Stomach (tissue), 19 donors: ENCODE measurements at places on chromosomes 16 and 17. TPM values are rescaled to one million over a fixed set of nuclear protein-coding genes. Genes with fewer than 3 reads are reported as not detected.

GRCh38 chr17:1727258-1727789, 2.8 kb downstream of the WDR81 start:
- H3K36me3 ChIP-seq, result peaks cover 62% of the 10 kb centered on the region
- peaks cover 77% of the 10 kb centered on the region for H3K4me1 ChIP-seq
- no peaks in the 10 kb centered on the region for H3K27me3 ChIP-seq
- DNase-seq, result no peak
- no peak overlapping the region for H3K4me3 ChIP-seq

DNA sequence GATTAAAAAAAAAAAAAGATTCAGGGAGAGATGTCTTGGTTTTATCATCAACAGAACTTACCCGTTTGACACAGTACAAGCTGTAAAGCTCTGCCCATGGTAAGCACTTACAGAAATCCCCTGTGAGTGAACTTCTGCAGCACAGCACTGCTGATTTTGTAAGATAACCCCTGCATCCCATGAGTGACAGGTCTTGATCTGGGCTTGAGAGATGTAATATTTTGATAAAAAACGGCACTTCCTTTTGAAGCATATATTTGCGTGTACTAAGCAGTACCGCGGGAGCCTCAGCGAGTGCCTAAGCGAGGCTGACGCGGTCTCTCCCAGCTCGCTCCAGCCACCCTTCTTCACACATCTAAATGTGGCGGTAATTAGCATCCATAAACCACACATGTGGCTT, 50.5 kb downstream of the IKZF3 start:
- no peaks in the 10 kb centered on the region for H3K27me3 ChIP-seq
- no peak overlapping the region for H3K27ac ChIP-seq
- H3K36me3 ChIP-seq, result no peaks in the 10 kb centered on the region

- H3K27me3 ChIP-seq, result peaks cover 4% of the 10 kb centered on the region
- DNase-seq, result no peak
- H3K4me1 ChIP-seq, result no peaks in the 10 kb centered on the region
- H3K27ac ChIP-seq, result no peak overlapping the region
- no peaks in the 10 kb centered on the region for H3K36me3 ChIP-seq
These were observed 6.2 kb upstream of the MYOCD start for GRCh38 chr17:12659500-12659899.

- DNase-seq, result peak; percentile 53
- H3K27ac ChIP-seq, result peak overlapping the region; percentile 71
- H3K36me3 ChIP-seq, result no peaks in the 10 kb centered on the region
- no peaks in the 10 kb centered on the region for H3K27me3 ChIP-seq
- H3K4me1 ChIP-seq, result peaks cover 63% of the 10 kb centered on the region
These were observed 38.2 kb downstream of the TK2 start for GRCh38 chr16:66511602-66512271.

DNA sequence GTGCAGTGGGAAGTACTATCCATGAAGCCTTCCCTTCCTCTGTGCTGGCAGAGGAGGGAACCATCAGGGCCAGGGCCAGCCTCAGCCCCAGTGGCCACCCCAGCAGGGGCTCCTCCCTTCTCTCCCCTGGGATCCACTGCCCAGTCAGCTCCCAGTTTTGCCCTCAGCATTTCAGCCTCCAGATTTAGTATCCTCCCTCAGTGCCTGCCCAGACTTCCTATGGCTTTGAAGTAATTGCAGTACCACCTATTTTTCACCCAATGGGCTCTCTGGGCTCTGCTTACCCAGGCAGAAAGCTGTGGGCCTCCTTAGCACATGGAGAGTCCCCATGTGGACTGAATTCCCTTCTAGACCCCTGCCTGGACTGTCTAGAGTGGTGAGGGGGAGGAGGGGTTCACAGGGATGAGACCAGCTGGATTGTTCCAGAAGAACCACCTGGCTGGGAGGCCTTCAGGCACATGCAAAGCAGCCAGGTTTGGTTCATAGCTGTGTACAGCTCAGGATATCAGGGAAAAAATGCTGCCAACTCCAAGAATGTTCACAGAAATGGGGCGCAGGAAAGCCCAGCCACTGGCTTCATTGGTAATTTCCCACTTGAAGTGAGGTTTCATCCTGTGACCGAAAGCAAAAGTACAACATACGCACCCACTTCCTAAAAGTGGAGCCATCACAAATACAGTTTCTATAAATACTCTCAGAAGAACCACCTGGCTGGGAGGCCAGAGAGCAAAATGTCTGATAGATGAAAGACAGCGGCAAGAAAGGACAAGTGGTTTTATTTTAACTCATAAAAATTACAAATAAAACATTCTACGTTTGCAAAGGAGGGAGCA, 15.2 kb upstream of the HERPUD1 start:
- no peaks in the 10 kb centered on the region for H3K27me3 ChIP-seq
- H3K27ac ChIP-seq, result peak overlapping the region; percentile 79
- H3K4me3 ChIP-seq, result no peak overlapping the region
- peak; percentile 48 for DNase-seq
- peaks cover 53% of the 10 kb centered on the region for H3K4me1 ChIP-seq

Gene CNGB1
- 18.0 TPM for total RNA-seq

DNA sequence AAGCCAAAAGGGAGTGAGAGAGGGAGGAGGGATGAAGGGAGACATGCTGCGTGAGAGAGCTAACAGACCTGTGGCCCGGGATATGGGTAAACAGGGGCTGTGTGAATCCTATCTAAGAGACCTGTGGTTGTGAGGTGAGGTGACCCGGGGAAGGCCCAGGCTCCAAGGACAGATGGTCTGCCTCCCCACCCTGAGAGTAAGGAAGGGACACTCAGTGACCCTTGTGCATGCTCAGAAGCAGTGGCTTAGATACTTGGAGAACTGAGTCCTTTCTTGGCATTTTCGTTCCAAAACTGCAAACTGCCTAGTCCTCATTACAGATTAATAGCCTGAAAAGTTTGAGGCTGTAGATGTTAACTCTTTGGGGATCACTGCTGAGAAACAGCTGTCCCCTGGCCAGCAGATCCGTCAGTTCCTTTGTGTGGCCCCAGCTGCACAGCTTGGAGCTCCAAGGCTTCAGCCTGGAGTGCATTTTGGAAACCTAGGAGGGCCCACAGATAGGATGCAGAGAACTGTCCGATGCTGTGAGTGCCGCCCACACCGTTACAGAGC, 121.6 kb downstream of the SMG6 start:
- H3K4me3 ChIP-seq, result no peak overlapping the region
- no peak for DNase-seq
- peaks cover 45% of the 10 kb centered on the region for H3K4me1 ChIP-seq
- H3K27ac ChIP-seq, result peak overlapping the region; percentile 77
- peaks cover 37% of the 10 kb centered on the region for H3K36me3 ChIP-seq
- H3K27me3 ChIP-seq, result no peaks in the 10 kb centered on the region

- H3K27me3 ChIP-seq, result no peaks in the 10 kb centered on the region
- no peak overlapping the region for H3K27ac ChIP-seq
- peak; percentile 50 for DNase-seq
- H3K4me3 ChIP-seq, result no peak overlapping the region
- H3K4me1 ChIP-seq, result peaks cover 3% of the 10 kb centered on the region
These were observed 25.6 kb downstream of the WIPI1 start for GRCh38 chr17:68431661-68432071.

- DNase-seq, result no peak
- no peaks in the 10 kb centered on the region for H3K27me3 ChIP-seq
- no peak overlapping the region for H3K4me3 ChIP-seq
- peaks cover 78% of the 10 kb centered on the region for H3K4me1 ChIP-seq
- H3K27ac ChIP-seq, result no peak overlapping the region
These were observed 33.8 kb downstream of the EPN2 start for GRCh38 chr17:19270704-19271611.

DNA sequence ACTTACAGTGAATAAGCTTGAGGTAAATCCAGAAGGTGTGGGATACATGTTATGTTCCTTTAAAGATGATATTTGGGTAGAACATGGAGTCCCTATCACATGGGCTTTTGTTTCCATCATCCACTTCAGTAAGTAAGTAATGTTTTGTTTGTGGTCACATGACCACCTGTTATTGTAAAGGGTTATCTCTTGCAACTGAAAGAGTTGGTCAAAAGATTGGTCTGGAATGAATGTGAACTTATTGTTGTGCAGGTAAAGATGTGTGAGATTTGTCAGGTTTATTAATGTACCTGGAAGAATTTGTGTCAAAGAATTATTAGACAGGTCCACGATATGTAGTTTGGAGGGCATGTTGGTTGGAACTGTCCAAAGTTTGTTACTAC, 1.6 kb downstream of the OMG start:
- H3K27me3 ChIP-seq, result no peaks in the 10 kb centered on the region
- H3K4me1 ChIP-seq, result no peaks in the 10 kb centered on the region
- H3K27ac ChIP-seq, result no peak overlapping the region
- DNase-seq, result no peak
- H3K36me3 ChIP-seq, result no peaks in the 10 kb centered on the region

DNA sequence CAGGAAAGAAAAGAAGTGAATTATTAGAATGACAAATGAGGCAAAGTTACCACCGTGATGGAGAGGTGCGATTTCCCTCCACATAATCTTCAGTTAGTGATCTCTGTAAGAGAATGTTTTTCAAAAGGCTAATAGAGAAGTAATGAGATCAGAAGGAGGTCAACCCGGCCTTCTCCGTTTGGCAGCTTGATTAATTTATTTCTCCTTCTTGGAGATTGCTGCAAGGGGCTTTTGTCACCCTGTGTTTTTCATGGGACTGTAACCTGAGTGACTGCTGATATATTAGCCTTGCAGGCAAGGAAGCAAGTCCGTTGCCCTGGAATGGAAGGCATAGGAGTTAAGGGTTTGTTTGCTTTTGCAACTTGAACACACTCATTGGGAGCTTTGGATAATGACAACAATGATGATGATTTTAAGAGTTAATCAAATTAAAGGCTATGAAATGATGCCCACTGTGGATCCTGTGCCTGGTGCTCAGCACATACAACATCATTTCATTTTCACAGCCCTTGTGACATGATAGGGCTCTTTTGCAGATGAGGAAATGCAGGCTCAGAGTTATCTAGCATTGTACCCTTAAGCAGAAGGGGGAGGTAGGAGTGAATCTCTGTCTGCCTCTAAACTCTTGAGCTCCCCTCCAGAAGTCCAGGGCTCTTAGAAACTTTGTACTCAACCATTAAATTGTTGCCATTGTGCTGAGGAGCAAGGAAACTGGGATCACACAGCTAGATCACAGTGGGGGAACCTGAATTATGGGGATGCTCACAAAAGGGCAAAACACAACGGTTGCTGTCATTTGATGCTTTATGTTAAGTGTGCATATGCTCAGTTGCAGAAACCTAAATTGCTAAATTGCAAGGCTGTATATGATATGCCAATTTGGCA, 226.3 kb downstream of the WWOX start:
- H3K36me3 ChIP-seq, result no peaks in the 10 kb centered on the region
- no peak overlapping the region for H3K27ac ChIP-seq
- H3K4me3 ChIP-seq, result no peak overlapping the region
- no peak for DNase-seq
- H3K4me1 ChIP-seq, result no peaks in the 10 kb centered on the region

GRCh38 chr16:56614549-56614991, 6.2 kb downstream of the MT2A start:
- no peak overlapping the region for H3K4me3 ChIP-seq
- H3K27me3 ChIP-seq, result no peaks in the 10 kb centered on the region
- no peaks in the 10 kb centered on the region for H3K36me3 ChIP-seq
- no peak overlapping the region for H3K27ac ChIP-seq
- DNase-seq, result no peak
- H3K4me1 ChIP-seq, result peaks cover 30% of the 10 kb centered on the region

- no peak for DNase-seq
- no peaks in the 10 kb centered on the region for H3K4me1 ChIP-seq
- H3K27ac ChIP-seq, result no peak overlapping the region
- H3K36me3 ChIP-seq, result no peaks in the 10 kb centered on the region
- H3K27me3 ChIP-seq, result no peaks in the 10 kb centered on the region
- H3K4me3 ChIP-seq, result no peak overlapping the region
These were observed 844.7 kb upstream of the SOX9 start for GRCh38 chr17:71276079-71276478.

DNA sequence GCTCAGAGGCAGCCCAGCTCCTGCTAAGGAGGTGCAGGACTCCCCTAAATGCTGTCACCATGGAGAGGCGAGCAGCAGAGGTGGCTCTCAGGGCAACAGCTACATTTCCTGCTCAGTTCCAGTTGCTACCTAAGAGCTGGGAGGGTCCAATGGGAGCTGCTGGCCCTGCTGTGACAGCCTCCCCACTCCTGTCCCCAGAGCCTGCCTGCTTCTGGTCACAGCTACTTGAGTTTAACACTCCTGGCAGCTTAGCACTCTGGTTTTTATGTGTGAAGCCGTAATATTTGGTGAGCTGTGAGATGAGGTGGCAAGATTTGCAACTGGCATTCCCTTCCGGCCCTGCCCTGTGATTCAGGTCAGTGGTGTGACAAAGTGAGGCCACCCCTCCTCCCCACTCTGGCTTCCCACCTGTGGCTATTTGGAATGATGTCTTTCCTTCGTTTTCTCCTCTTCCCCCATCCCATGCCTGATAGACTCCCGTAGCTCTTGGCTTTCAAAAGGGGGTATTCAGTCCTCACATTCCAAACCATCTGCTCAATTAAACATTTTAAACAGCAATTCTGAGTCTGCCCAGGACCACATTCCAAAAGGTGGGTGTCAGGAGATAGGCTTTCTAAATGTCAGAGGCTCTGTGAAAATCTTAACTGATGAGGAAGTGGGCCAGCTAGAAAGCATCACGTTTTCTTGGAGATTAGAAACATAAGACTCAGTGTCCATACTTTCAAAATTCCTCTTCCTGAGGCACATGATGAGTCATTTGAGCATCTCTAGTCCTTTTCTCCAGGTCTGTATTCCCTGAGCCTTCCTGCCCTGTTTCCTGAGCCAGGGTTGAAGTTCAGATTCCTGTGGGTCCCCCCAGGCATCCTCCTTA, 42.6 kb upstream of the SKAP1 start:
- no peak overlapping the region for H3K4me3 ChIP-seq
- DNase-seq, result no peak
- H3K36me3 ChIP-seq, result no peaks in the 10 kb centered on the region
- no peak overlapping the region for H3K27ac ChIP-seq
- no peaks in the 10 kb centered on the region for H3K27me3 ChIP-seq
- no peaks in the 10 kb centered on the region for H3K4me1 ChIP-seq

DNA sequence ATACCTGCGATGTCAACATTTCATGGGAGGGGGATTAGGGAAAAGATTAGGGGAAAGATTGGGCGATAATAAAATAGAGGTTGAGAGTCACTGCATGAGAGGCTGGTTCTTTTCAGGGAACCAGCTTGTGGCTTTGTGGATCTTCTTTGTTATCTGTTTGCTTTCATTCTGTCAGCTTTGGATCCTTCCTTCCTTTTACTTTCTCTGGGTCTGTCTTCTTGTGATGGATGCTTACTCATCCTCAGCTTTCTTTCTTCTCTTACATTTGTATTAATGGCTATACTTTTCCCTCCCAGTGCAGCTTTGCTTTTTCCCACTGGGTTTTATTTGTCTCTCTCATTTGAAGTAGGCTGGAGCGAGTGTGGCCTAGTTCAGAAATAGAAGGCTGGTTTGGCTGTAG, 47.1 kb downstream of the RPTOR start:
- H3K4me3 ChIP-seq, result no peak overlapping the region
- no peak for DNase-seq
- H3K27me3 ChIP-seq, result no peaks in the 10 kb centered on the region
- no peak overlapping the region for H3K27ac ChIP-seq

Gene KREMEN2
- 0.37 TPM for total RNA-seq

Gene KRTAP1-5
- total RNA-seq, result not detected

GRCh38 chr16:17313085-17313611, 157.6 kb downstream of the XYLT1 start:
- no peaks in the 10 kb centered on the region for H3K27me3 ChIP-seq
- H3K4me3 ChIP-seq, result no peak overlapping the region
- peak overlapping the region; percentile 83 for H3K27ac ChIP-seq
- peaks cover 33% of the 10 kb centered on the region for H3K4me1 ChIP-seq
